ENCODE measurements at places on chromosomes 7 and 10. TPM values are rescaled to one million over a fixed set of nuclear protein-coding genes. Genes with fewer than 3 reads are reported as not detected.

The IDI2 gene
- total RNA-seq = not detected

GRCh38 chr7:139771001-139771956, 6.5 kb downstream of the HIPK2 start:
- H3K4me1 ChIP-seq = peaks cover 86% of the 10 kb centered on the region
- H3K4me3 ChIP-seq = no peak overlapping the region
- peaks cover 36% of the 10 kb centered on the region for H3K36me3 ChIP-seq
- no peak overlapping the region for H3K27ac ChIP-seq
- no peak for DNase-seq

The EGFR gene
- total RNA-seq = not detected

- H3K36me3 ChIP-seq = no peaks in the 10 kb centered on the region
- no peaks in the 10 kb centered on the region for H3K4me1 ChIP-seq
- no peak for DNase-seq
- H3K4me3 ChIP-seq = no peak overlapping the region
- no peak overlapping the region for H3K27ac ChIP-seq
These were observed 126.7 kb upstream of the CALN1 start for GRCh38 chr7:72538856-72539255.

The PFKP gene
- 178 TPM for total RNA-seq

The OPALIN gene
- not detected for total RNA-seq

The GLI3 gene
- total RNA-seq = 0.12 TPM

DNA sequence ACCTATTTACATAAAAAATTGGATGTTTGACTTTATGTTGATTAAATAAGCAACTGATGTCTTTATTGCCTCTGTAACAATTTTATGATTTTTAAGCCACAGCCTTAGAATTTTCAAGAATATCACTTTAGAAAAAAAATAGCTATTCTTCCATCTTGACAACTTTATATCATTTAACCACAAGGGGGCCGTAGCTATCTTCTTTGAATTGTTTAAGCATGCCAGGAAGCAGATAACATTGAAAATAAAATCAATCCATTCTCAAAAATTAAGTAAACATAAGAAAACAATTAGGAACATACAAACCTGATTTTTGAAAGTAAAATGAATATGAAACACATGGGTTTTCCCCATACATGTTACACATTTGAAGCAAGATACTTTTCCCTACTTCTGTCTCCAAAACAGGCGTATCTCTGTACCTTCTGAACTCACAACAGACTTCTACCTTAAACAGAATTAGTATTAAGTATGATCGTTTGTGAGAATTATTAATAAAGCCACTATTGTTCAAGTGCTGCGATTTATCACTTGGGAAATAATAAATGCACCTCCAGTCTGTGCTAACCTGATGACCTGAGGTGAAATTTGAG, 209.0 kb downstream of the CACNA2D1 start:
- no peaks in the 10 kb centered on the region for H3K27me3 ChIP-seq
- no peak overlapping the region for H3K27ac ChIP-seq
- no peak for DNase-seq
- H3K4me1 ChIP-seq = no peaks in the 10 kb centered on the region
- no peaks in the 10 kb centered on the region for H3K36me3 ChIP-seq

GRCh38 chr7:46393142-46393541, 472.1 kb upstream of the IGFBP3 start:
- H3K4me1 ChIP-seq = no peaks in the 10 kb centered on the region
- DNase-seq = no peak
- no peaks in the 10 kb centered on the region for H3K36me3 ChIP-seq
- H3K4me3 ChIP-seq = no peak overlapping the region
- H3K27me3 ChIP-seq = no peaks in the 10 kb centered on the region

- H3K27ac ChIP-seq = no peak overlapping the region
- no peaks in the 10 kb centered on the region for H3K27me3 ChIP-seq
- peaks cover 10% of the 10 kb centered on the region for H3K4me1 ChIP-seq
- DNase-seq = no peak
These were observed 21.3 kb downstream of the ZEB1 start for GRCh38 chr10:31340343-31340742.

The GRM8 gene
- total RNA-seq = not detected

DNA sequence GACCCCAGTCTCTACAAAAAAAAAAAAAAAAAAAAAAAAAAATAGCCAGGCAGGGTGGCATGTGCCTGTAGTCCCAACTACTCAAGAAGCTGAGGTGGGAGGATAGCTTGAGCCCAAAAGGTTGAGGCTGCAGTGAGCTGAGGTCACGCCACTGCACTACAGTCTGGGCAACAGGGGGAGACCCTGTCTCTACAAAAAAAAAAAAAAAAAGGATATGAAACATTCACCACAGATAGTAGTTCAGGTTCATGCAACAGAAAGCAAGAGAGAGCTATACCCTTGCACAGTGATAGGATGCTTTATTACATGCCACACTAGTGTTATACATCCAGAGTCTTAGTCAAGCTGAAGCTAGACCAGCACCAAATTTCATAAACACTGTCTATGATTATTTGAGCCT, 148.4 kb upstream of the KAT6B start:
- no peak overlapping the region for H3K4me3 ChIP-seq
- H3K36me3 ChIP-seq = peaks cover 31% of the 10 kb centered on the region
- peaks cover 12% of the 10 kb centered on the region for H3K4me1 ChIP-seq
- DNase-seq = no peak
- H3K27ac ChIP-seq = no peak overlapping the region

GRCh38 chr7:139231513-139232376, 708 bp downstream of the UBN2 start:
- no peaks in the 10 kb centered on the region for H3K36me3 ChIP-seq
- peak overlapping the region; percentile 100 for H3K4me3 ChIP-seq
- peaks cover 23% of the 10 kb centered on the region for H3K4me1 ChIP-seq
- peaks cover 29% of the 10 kb centered on the region for H3K27me3 ChIP-seq
- DNase-seq = peak; percentile 30

- no peaks in the 10 kb centered on the region for H3K27me3 ChIP-seq
- H3K27ac ChIP-seq = no peak overlapping the region
- no peak overlapping the region for H3K4me3 ChIP-seq
- no peaks in the 10 kb centered on the region for H3K36me3 ChIP-seq
- no peaks in the 10 kb centered on the region for H3K4me1 ChIP-seq
These were observed 1009.0 kb downstream of the LRMDA start for GRCh38 chr10:76440426-76440825.

DNA sequence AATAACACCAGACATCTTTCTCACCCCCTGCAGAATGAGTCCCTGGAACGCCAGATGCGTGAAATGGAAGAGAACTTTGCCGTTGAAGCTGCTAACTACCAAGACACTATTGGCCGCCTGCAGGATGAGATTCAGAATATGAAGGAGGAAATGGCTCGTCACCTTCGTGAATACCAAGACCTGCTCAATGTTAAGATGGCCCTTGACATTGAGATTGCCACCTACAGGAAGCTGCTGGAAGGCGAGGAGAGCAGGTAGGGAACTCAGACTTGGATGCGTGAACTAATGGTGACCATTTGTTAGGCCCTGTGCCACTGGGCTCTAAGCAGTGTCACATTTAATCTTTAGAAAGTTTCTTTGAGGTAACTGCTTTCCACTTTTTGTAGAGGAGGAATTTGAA, 7.1 kb downstream of the VIM start:
- peaks cover 60% of the 10 kb centered on the region for H3K4me1 ChIP-seq
- DNase-seq = peak; percentile 23
- no peaks in the 10 kb centered on the region for H3K27me3 ChIP-seq
- peaks cover 72% of the 10 kb centered on the region for H3K36me3 ChIP-seq

DNA sequence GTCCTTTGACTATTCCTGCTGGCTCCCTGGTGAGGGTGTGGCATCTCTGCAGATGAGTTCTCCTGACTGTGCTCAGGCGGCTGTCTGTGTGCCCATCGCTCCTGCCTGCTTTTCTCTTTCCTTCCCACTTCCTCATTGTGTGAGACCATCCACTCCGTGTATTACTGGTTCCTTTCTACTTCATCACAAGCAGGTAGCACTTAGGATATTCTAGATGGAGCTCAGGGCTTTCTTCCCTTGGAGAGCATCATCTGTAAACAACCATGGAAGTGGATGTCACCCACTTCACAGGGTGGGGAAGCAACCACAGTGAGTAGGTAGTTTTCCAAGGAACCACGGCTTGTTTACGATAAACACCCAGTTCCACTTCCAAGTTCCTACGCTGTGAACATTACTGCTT, 15.7 kb downstream of the DNAJB6 start:
- peaks cover 25% of the 10 kb centered on the region for H3K36me3 ChIP-seq
- no peak for DNase-seq
- H3K4me3 ChIP-seq = no peak overlapping the region
- H3K27ac ChIP-seq = peak overlapping the region; percentile 65
- peaks cover 61% of the 10 kb centered on the region for H3K4me1 ChIP-seq

- H3K27ac ChIP-seq = no peak overlapping the region
- peaks cover 4% of the 10 kb centered on the region for H3K4me1 ChIP-seq
- H3K4me3 ChIP-seq = no peak overlapping the region
- peaks cover 35% of the 10 kb centered on the region for H3K36me3 ChIP-seq
These were observed 33.5 kb downstream of the WDR86 start for GRCh38 chr7:151376218-151376902.

The SPDYE2B gene
- not detected for total RNA-seq

The SUPV3L1 gene
- total RNA-seq = 34.5 TPM

DNA sequence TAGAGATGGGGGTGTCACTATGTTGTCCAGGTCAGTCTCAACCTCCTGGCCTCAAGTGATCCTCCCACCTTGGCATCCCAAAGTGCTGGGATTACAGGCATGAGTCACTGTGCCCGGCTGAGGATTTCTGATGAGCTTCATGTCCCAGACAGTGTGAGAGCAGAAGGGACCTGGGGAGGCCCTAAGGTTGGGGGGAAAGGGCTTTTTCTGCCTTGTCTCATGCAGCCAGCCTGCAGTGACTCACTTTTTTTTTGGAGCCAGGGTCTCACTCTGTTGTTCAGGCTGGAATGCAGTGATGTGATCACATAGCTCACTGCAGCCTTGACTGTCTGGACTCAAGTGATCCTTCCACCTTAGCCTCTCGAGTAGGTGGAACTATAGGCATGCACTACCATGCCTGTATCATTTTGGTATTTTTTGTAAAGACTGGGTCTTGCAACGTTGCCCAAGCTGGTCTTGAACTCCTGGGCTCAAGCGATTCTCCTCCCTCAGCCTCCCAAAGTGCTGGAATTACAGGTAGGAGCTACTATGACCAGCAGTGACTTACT, 14.6 kb downstream of the COL26A1 start:
- H3K36me3 ChIP-seq = no peaks in the 10 kb centered on the region
- H3K27ac ChIP-seq = no peak overlapping the region
- H3K4me1 ChIP-seq = no peaks in the 10 kb centered on the region

The PRR15 gene
- total RNA-seq = not detected

GRCh38 chr7:44098092-44099068, 5.8 kb upstream of the AEBP1 start:
- peaks cover 23% of the 10 kb centered on the region for H3K4me1 ChIP-seq
- H3K4me3 ChIP-seq = no peak overlapping the region
- no peaks in the 10 kb centered on the region for H3K36me3 ChIP-seq
- H3K27ac ChIP-seq = no peak overlapping the region

DNA sequence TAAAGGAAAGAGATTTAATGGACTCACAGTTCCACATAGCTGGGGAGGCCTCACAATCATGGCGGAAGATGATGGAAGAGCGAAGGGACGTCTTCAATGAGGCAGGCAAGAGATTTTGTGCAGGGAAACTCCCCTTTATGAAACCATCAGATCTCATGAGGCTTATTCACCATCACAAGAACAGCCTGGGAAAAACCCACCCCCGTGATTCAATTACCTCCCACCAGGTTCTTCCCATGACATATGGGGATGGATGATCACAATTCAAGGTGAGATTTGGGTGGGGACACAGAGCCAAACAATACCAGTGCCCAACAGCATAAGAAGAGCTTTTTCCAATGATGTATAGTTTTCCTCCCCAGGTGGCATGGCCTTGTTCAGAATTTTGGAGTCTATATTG, 11.2 kb upstream of the C7orf33 start:
- H3K36me3 ChIP-seq = no peaks in the 10 kb centered on the region
- peaks cover 2% of the 10 kb centered on the region for H3K27me3 ChIP-seq
- no peak overlapping the region for H3K4me3 ChIP-seq
- no peak overlapping the region for H3K27ac ChIP-seq
- peaks cover 13% of the 10 kb centered on the region for H3K4me1 ChIP-seq
- DNase-seq = no peak

The SH2B2 gene
- total RNA-seq = 0.50 TPM

GRCh38 chr10:59508956-59509355, 146.6 kb upstream of the FAM13C start:
- H3K4me1 ChIP-seq = no peaks in the 10 kb centered on the region
- H3K36me3 ChIP-seq = no peaks in the 10 kb centered on the region
- no peaks in the 10 kb centered on the region for H3K27me3 ChIP-seq
- no peak overlapping the region for H3K27ac ChIP-seq
- no peak for DNase-seq
- no peak overlapping the region for H3K4me3 ChIP-seq

The TMEM139 gene
- 0.29 TPM for total RNA-seq

DNA sequence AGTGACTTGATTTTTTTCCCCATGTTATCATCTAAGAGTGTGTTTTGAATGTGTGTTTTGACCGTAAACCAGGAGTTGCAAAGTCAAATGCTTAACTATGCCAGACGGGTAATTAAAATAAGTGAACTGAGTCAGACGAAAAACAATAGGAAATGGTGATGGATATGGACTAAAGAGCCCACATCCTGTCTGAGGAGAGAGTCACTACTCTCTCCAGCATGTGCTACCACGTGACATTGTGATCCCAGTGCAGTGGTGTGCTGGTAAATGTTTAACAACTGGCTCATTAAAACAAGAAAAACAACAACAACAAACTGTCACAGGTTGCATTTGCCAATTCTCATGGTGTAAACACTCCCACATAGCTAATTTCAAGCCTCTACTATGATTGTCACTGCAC, 164.3 kb downstream of the SUGCT start:
- H3K27me3 ChIP-seq = no peaks in the 10 kb centered on the region
- peaks cover 6% of the 10 kb centered on the region for H3K4me1 ChIP-seq
- H3K36me3 ChIP-seq = no peaks in the 10 kb centered on the region
- no peak overlapping the region for H3K27ac ChIP-seq

GRCh38 chr7:127993987-127994386, 37.2 kb downstream of the LRRC4 start:
- H3K27ac ChIP-seq = no peak overlapping the region
- no peak for DNase-seq
- H3K4me1 ChIP-seq = no peaks in the 10 kb centered on the region
- no peaks in the 10 kb centered on the region for H3K27me3 ChIP-seq
- H3K36me3 ChIP-seq = peaks cover 17% of the 10 kb centered on the region

DNA sequence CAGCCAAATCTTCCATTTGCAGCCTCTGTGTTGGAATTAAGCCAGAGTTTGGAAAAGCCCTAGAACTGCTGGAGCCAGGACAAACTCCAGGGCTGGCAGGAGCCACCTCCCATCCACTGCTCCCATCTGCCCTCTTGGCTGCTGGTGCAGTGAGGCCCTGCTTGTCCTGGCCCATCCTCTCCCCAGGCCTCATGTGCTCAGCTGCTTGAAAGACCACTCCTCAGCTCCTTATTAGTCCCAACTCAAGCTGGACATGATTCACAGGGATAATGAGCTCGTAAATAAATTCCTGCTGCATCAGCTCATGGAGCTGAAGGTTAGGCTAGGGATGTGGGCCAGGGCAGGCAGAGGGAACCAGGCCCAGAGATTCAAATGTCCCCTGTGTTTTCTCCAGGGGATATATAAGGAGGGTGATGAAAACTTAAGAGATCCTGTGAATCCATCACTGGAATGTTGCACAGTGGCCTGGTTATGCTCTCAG, 282.8 kb downstream of the RPS24 start:
- H3K27ac ChIP-seq = no peak overlapping the region
- no peaks in the 10 kb centered on the region for H3K36me3 ChIP-seq
- H3K27me3 ChIP-seq = no peaks in the 10 kb centered on the region
- H3K4me3 ChIP-seq = no peak overlapping the region
- no peak for DNase-seq

The EIF5AL1 gene
- 0.37 TPM for total RNA-seq

The AOAH gene
- 14.4 TPM for total RNA-seq

GRCh38 chr7:64853679-64854078, 49.4 kb upstream of the ZNF273 start:
- no peak overlapping the region for H3K27ac ChIP-seq
- no peaks in the 10 kb centered on the region for H3K27me3 ChIP-seq
- H3K36me3 ChIP-seq = no peaks in the 10 kb centered on the region

Measured in activated CD4-positive, alpha-beta T cell treated with anti-CD3 and anti-CD28 coated beads, Interleukin-2, amount 10 ng/mL, durations not matched to agents 7 days and 5 days (primary cell).